ENCODE measurements at places on chromosomes 4 and X.

DNA sequence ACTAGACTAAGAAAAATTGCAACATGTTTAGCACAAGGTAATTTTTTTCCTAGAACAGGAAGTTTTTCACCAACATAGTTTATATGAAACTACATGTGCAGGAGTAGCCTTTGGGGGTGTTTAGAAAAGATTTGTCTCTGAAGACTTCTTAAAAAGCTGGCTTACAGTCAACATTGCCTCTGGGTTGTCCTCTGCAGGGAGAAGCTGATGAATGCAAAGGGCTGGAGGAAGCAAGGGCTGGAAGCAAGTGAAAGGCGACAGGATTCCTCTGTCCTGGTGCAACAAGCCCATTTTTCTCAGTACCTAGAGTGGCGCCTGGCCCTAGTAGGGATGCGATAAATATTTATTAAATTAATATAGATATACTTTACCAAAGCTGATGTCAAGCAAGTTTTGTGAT, 180.3 kb upstream of the LCORL start:
- DNase-seq = no peak

DNA sequence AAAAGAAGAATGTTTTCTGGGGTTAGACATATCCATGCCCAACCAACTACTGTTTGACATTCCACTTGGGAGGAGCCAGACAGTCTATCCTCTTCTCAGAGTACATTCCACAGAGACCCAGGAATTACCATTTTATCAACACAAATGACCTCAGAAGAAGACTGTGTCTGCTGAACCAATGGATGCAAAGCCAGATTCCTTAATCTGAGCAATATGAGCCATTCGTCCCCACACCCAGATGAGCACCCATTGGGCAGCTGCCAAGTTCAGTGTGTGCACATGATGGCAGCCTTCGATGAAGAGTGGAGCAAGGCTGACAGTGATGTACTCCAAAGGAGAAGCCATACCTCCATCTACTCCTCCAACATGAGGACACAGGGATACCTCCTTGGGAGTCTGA, 111.3 kb downstream of the ZNF674 start:
- DNase-seq = no peak

DNA sequence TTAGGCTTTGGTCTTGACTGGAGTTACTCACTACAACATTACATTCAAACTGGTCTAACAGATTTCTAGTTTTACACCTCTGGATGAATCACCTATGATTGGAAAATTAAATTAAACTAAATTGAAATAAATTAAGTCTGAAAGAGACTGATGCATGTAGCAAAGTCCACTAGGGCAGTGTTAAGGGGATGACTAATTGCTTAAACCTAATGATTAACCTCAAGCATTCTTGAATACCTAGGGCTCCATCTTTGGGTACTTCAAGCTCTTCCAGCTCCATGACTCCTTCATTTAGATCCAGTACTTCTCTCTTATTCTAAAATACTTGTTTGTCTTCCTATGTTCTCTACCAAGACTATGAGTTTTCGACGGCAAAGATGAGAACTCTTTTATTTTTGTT, 86.8 kb downstream of the SH2D1A start:
- no peak for DNase-seq

DNA sequence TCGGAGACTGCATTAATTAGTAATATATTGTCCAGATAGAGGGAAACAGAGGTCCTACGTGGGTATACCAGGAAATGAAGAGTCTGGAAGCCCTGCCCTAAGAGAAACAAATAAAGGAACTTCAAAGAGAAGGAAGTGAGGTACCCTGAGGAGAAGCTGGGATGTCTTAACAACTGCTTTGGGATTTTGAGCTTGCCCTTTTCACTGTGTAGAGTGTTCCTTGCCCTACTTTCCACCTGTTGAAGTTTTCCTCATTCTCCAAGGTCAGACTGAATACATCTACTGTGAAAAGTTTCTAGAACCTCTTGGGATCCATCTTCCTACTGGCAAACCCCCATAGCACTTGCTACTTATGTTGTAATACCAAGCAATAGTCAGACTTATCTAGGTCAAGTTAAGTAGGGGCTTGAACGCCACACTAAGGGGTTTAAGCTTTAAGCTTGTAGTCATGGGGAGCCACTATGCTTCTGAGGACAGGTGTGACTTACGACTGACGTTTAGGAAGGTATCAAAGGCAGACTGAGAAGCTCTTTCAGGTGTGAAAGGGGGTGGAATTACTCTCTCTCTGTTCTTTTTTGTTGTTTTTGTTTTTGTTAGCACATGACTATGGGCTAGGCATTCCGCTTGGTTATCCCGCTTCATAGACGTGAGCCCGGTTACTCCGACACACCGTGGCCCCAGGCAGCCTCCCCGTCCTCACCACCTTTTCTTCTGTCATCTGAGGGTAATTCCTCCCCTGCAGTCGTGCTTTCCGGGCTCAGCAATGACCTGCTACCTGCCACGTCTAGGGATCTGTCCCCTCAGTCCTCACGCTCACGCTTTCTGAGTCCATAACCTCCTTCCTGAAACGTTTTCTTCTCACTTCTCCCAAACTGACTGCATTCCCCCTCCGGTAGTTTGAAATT, 959 bp upstream of the REST start:
- DNase-seq = no peak

GRCh38 chrX:10574663-10575062, 45.7 kb downstream of the MID1 start:
- DNase-seq = no peak

DNA sequence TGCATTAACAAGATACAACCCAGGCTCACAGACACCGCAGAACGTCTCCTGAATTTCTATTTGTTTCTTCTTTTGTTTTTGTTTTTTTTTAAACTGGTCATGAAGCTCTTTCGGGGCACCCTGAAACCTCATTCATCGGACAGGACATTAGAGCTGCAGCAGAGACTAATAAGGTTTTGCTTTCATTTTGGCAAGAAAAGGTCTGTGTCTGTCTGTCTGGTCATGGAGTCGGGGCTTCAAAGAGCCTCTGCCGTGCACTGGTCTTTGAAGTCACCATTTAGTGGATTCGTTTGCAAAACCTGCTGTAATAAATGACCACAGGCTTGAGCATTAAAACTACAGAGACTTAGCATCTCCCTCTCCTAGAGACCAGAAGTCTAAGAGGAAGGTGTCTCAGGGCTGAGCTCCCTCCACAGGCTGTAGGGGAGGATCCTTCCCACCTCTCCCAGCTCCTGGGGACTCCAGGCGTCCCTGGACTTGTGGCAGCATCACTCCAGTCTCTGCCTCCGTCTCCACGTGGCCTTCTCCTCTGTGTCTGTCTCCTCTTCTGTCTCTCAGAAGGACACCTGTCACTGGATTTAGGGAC, 247.5 kb downstream of the CRLF2 start:
- DNase-seq = no peak

DNA sequence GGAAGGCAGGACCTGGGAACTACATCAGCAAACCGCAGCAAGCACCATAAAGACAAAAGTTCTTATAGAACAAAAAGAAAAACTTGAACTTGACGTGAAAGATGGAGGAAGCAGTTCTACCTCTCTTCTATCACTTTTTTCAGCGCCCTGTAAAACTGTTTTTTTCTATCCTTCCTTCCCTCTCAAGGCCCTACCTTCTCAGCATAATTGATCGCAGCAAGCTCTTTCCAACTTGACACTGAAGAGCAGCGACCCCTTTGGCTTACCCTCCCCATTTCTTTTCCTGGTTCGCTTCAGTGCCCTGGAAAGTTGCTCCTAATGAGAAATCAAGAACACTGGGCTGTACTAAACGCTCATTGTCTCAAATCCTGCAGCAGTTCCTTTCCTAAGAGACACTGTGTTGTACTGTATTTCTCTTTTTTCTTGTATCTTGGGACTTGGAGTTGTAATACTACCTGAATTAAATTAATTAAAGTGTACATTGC, 150.6 kb upstream of the SLC4A4 start:
- no peak for DNase-seq

GRCh38 chr4:63717384-63717783, 691.9 kb downstream of the TECRL start:
- DNase-seq = no peak

Data from GM12892 (cell line).